ENCODE measurements at places on chromosomes 1 and 21.
A peak's percentile ranks its signal among the peaks of the same experiment; 100 is the strongest.

DNA sequence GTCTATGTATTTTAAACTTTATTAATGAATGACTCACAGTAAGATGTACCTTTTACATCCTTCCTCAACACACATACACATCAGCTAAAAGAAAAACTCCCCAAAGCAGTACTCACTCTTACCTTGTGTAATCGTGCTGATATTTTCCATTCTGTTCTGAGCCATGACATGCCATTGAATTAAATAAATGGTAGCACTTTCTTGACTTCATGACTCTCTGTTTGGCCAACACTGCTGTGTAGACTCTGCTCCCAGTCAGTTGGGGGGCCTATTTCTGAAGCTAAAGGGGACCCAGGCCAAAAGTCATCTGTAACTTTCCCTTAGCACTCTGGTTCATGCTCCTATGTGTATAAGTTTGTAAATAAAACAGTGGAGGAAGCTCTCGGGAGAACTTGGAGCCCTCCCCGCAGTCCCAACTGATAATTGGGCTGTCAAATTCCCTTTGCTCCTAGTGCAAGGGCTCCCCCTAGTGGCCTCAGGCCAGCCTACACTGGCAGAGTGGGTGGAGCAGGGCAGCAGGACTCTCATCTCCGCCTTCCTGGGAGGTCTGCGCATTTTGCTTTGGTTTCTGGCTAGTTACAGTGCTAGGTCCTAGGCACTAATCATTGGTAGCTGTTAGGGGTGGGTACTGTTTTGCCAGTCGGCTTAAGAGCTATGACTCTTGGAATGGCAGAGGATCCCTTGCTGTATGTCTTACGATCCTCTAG lies 1.7 kb upstream of the FYB2 start:
- peak; percentile 92 for DNase-seq

GRCh38 chr1:54810153-54810942 lies 9.2 kb upstream of the TTC22 start:
- DNase-seq = peak; percentile 96

GRCh38 chr1:202189918-202190715 lies 3.5 kb upstream of the LGR6 start:
- DNase-seq = no peak

GRCh38 chr1:109816175-109816811 lies 52.6 kb upstream of the EPS8L3 start:
- DNase-seq = no peak

- DNase-seq = no peak
These were observed 178.7 kb downstream of the GABPA start for GRCh38 chr21:25913479-25913878.

DNA sequence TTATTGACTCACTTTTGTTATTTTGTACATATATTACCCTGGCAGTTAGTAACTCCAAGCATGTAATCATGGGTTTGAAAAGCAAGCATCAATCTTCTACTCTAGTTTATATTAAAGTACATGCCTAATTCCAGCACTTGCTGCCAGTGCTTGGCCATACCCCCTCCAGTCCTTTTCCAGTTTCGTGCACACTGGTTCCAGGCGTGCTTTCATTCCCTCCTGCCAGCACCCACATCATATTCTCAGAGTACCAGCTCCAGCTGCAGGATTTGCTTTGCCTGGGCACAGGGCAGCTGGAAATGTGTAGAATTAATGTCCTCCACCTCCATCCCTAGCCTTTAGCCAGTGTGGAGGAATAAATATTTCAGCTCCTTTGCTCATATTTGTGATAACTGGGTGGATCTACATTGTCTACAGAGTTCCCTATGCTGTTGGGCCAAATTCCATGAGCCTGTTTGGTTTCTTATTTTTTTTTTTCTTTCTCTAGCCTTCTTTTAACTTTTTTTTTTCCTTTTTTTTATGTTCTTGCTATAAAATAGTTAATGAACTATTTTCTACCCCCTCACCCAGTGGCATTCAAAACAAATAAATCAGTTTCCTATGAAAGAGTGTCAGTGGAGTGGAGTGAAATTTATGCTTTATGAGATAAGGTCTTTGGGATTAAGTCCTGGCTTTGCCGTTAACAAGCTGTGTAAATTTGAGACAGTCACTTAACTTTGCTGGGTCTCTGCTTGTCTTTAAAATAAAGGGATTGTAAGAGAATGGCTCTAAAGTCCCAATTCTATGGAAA lies 2.6 kb upstream of the GNG12 start:
- no peak for DNase-seq

DNA sequence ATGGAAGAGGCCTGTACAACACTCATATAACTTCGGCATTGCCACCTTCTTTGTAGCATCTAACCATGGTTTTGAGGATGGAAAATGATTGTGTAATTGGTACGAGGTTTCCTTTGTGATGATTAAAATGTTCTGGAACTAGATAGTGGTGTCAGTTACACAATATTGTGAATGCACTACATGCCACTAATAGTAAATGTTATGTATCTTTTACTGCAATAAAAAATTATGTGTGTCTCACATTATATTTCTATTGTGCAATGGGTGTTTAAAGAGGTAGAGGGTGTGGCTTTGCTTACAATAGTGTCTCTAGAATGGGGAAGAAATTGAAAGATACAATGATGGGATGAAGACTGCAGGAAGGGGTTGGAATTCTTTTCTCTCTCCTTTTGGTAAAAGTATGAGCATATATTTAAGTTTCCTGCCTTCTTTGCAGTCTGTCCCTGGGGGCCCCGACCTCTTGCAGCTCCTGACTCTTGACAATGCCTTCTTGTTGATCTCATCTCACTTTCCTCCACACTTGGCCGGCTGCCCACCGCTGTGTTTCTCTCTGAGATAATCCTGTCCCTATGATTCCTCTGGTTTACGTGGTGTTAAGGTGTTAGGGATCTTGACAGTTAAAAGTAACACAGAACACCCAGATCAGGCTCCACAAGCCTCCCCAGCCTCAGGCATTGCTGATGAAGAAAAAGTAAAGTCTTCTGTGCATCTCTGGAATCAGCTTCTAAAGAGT lies 39.3 kb downstream of the MTARC1 start:
- no peak for DNase-seq

DNA sequence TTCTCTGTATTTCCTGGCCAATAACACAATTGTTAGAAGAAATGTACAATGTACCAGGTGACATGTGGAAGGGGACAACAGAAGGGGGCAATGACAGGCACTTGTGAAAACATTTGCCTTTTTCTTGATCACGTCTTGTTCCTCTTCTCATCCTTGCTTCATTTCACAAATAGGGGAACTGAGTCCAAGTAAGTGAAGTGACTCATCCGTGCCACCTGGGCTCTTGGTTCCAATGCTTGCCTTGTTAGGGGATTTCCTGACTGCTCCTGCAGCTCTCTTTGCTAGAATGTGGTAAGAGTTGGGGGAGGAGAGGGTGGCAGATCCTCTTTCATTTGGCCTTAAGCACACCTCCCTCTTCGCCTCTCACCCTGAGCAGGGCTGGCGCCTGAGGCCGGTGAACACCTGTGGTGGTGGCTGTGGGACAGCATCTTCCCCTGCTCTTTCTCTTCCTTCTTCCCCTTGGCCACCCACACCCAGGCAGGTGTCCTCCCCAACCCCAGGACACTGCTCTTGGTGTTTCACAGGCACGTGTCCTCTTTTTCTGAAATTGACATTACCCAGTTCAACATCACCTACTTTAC lies 2.2 kb upstream of the RHEX start:
- DNase-seq = no peak

GRCh38 chr21:42784276-42784675 lies 95.1 kb downstream of the WDR4 start:
- DNase-seq = peak; percentile 65

- no peak for DNase-seq
These were observed 48.7 kb downstream of the TTLL7 start for GRCh38 chr1:83950106-83950661.

- DNase-seq = no peak
These were observed 42.0 kb downstream of the KMO start for GRCh38 chr1:241574154-241574553.

GRCh38 chr1:43529206-43529731 lies 1.4 kb upstream of the PTPRF start:
- peak; percentile 98 for DNase-seq

DNA sequence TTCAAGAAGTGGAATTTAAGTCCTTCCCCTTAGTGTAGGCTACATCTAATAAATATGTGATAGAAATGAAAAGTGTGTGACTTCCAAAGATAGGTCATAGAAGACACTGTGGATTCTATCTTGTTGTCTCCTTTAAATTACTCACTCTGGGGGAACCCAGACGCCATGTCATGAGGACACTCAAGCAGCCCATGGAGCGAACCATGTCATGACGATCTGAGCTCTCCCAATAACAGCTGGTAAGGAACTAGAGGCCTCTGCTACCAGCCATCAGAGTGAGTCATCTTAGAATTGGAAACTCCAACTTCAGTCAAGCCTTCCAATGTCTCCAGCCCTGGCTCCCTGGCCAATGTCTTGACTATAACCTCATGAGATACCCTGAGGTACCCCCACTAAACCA lies 6.3 kb downstream of the COA7 start:
- DNase-seq = no peak

DNA sequence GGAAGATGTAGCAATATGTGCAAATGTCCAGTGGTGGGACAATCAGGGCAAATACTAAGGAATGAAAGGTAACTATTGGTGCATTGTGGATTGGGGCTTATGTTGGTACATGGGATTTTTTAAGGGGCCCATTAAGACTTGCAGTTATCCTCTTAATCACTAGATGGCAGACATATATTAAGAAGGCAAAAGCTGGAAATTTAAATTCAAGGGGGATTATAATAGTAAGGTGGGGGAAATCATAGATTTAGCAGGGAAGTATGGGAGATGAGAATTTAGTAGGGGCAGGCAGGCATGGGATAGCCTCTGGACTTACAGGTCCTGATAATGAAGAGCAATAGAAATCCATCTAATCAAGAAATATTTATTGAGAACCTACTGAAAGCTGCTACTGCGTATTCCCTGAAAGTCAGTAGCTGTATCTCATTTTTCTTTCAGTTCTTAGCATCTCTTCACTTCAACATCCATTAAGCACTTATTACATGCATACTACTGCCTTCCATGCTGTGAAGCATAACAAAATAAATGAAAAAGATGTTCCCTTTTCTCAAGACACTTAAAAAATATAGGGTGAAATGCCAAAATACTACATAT lies 251.8 kb downstream of the CRB1 start:
- no peak for DNase-seq

DNA sequence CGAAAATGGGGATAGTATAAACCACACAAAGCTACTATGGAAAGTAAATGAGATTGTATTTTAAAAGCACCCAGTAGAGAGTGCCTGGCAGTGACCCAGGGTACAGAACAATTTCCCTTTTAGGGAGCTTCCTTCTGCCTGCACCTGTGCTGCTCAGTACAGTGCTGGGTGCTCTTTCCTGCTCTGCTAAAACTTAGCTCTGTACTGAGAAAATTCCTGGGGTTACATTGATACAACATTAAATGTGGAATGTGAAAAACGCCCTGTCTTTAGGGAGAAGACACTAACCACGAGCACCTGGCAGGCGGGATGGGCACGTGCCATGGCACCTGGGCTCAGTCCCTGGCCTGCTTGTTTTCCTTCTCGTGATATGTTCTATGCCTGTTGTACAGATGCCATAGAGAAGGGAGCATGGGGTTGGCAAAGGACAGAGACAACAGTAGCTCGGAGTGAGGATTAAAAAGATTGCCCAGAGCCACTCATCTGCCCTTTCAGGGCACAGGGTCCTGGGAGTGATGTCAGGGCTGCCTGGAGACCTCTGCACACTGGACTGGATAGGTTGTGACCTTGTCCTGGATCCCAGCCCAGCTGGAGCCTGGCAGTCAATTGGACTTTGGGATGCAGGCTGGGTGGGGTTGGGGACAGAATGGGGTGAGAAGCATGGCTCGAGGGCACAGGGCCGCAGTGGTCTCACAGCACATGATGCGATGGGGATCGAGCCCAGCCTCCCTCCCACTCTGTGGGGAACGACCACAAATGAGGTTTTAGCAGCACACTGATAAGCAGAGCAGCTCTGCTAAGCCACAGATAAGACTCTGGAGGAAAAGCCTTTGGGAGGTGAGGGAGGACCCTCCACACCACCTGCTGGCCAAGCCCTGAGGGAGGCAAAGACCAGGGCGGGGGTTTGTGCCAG lies 4.2 kb downstream of the SPATA46 start:
- DNase-seq = no peak

DNA sequence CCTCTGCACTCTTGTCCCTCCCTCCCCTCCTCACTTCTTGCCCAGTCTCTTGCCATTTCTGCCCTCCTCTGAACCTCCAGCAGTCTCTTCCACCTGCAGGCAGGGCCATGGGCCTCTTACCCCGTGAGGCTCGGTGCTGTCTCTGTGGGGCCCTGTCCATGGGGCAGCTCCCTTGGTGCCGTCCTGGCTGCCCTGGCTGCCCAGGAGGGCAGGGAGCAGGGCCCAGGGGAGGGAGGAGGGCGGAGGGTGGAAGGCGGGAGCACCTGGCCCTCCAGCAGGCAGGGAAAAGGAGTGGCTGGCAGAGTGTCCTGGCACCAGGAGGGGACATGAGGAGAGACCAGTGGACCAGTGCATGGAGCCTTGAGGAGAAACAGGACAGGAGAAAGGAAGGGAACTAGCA lies at the start of gene RORC:
RORC (minus strand) TSS at position 198 of the 400 bp plus-strand sequence; CDS start at position 160, 38 bp downstream.
- DNase-seq = no peak
